H1 (cell line): ENCODE measurements at places on chromosomes 2 and 18. TPM values are rescaled to one million over a fixed set of nuclear protein-coding genes. Genes with fewer than 3 reads are reported as not detected.

Gene SULT1C4
- total RNA-seq, result 2.1 and 2.9 TPM in 2 replicates

Gene LHCGR
- 0.31 and 0.73 TPM in 2 replicates for total RNA-seq

Gene IL36A
- total RNA-seq, result not detected in 2 replicates

Gene CPLX4
- not detected in 2 replicates for total RNA-seq

Gene FBXO36
- total RNA-seq, result 2.8 and 3.4 TPM in 2 replicates

Gene PIEZO2
- total RNA-seq, result 14.7 and 16.5 TPM in 2 replicates

Gene ZNF892
- 10.7 and 10.8 TPM in 2 replicates for total RNA-seq

Gene CDH7
- 1.3 and 1.5 TPM in 2 replicates for total RNA-seq

Gene RNF152
- 2.2 and 2.7 TPM in 2 replicates for total RNA-seq

GRCh38 chr2:119455066-119455718 lies 23.5 kb downstream of the TMEM37 start:
- DNase-seq, result no peak

GRCh38 chr2:214050731-214051130 lies 360.1 kb upstream of the VWC2L start:
- no peak for DNase-seq

DNA sequence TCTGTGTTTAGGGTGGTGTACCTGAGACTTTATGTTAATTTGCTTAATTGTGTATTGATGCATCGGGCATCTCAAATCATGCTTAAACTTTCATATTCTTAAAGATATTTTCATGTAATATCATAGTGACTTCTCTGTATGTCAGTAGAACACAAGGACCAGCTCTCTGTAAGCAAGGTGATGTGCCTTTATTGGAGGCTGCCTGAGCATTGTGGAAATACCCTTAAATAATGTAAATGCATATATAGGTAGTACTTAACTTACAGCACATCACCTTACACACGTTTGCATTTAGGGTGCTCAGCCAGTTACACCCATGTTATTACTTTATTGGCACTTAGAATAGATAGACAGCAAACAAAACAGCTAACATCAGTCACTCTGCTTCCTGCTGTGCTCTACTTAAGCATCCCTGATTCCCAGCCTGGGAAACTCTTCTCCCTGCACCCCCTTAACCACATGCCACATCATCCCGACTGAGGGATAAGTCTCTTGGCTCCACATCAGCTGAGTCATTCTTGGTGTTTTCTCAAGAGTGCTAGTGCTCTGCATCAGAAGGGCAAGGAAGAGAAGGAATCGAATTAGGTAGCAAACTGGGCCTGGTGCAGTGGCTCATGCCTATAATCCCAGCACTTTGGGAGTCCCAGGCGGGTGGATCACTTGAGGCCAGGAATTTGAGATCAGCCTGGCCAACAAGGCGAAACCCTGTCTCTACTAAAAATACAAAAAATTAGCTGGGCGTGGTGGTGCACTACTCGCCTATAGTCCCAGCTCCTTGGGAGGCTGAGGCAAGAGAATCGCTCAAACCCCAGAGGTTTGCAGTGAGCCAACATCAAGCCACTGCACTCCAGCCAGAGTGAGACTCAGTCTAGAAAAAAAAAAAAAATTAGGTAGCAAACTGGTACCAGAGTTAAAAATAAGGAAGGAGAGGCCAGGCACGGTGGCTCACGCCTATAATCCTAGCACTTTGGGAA lies 108.7 kb downstream of the MAP3K20 start:
- DNase-seq, result no peak

DNA sequence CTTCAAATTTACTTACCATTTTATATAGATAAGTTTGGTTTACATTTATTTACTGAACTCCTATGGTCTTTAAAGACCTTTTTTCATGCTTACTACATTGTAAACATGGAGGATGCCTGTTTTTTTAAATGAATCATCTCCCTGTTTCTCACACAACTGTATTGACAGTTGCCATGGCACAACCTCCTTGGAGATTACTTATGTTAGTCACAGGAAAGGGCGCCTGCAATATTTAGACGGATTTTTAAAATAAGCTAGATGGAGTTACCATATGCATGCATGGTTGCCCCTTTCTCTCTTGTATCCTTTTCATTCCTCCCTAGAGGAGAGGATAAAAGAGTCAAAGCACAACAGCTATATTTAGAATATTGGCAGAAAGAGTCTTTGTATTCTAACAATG lies 34.8 kb upstream of the CCDC102B start:
- no peak for DNase-seq

DNA sequence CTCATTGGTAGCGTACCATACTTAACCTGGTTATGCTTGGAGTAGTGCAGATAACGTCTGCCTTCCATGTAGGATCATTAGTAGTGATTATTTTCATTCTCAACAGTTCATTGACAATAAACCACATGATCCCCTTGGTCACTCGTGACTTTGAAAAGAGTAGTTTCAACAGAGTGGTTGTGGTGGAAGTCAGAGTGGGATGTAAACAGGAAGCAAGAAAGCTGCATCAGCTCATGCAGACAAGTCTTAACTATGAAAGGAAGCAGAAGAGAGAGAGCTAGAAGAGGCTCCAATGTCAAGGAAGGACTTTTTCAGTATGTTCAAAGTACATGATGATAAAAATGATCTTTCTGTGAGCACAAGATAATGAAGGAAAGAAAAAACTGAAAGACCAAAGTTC lies 287.4 kb downstream of the MBD2 start:
- DNase-seq, result no peak

- no peak for DNase-seq
Measured at GRCh38 chr2:177783835-177784744, 288.5 kb downstream of the PDE11A start.

DNA sequence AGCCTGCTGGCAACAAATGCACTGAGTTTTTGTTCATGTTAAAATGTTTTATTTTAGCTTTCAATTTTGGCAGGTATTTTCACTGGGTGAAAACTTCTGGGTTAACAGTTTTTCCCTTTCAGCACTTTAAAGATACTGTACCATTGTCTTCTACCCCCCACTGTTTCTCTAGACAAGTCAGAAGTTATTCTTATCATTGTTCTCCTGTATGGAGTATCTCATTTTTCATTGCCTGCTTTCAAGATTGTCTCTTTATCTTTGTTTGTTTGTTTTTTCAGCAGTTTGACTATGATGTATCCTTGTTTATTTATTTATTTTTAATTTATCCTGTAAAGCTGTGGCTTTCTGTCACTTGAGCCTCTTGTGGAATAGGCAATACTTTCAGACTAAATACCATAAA lies 277.0 kb downstream of the ICOS start:
- DNase-seq, result no peak

GRCh38 chr2:235561450-235561849 lies 67.6 kb downstream of the AGAP1 start:
- DNase-seq, result no peak

- no peak for DNase-seq
Measured at GRCh38 chr2:219449609-219450008, 15.0 kb downstream of the SPEG start.

GRCh38 chr2:193461431-193461934 lies 1266.8 kb upstream of the TMEFF2 start:
- no peak for DNase-seq

GRCh38 chr18:7730682-7731081 lies 163.6 kb downstream of the PTPRM start:
- DNase-seq, result no peak

- DNase-seq, result no peak
Measured at GRCh38 chr2:207936380-207936779, 88.9 kb downstream of the PLEKHM3 start.

DNA sequence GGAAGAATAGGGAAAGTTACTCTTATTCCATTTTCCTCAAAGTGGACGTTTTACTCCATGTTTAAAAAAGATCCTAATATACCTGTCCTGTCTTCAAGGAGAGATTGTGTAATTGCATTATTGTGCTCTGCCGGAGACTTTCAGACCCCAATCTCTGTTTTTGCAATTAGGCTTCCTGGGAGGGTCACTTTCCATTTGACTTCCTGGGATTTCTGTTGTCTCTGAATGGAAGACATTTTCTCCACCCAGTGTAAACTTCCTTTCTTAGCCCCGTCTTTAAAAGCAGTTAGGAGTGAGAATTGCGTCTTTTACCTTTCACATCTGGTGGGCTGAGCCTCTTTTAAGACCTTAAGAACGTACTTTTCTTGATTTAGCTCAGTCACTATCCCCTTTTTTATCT lies 63.0 kb downstream of the ZNF532 start:
- DNase-seq, result no peak

GRCh38 chr2:232438951-232439757 lies 16.8 kb upstream of the ALPI start:
- DNase-seq, result peak; percentile 71

GRCh38 chr18:39675368-39675767 lies 2109.8 kb upstream of the CELF4 start:
- no peak for DNase-seq

DNA sequence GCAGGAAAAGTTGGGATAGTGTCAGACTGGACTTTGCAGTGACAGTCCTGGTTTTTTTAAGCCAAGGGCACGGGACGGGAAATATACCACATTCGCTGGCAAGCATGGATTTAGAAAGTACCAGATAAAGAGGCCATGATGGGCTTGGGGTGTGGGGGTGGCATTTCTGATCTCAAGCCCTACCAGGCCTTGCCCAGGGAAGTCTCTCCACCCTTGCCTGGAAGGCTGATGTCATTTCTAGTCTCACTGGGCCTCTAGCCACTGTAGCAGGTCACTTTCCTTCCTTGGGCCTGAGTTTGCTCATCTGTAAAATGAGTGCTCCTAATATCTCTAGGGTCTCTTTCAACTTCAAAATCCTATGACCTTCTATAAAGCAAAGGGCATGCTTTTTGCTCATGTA lies 1.8 kb downstream of the ZBTB7C start:
- DNase-seq, result no peak

GRCh38 chr18:54480616-54481015 lies 110.4 kb upstream of the DYNAP start:
- DNase-seq, result no peak

GRCh38 chr2:239012228-239012627 lies 164.3 kb downstream of the TWIST2 start:
- no peak for DNase-seq
